ENCODE measurements at places on chromosomes 2 and 18. TPM values are rescaled to one million over a fixed set of nuclear protein-coding genes. Genes with fewer than 3 reads are reported as not detected.
A peak's percentile ranks its signal among the peaks of the same experiment; 100 is the strongest.

DNA sequence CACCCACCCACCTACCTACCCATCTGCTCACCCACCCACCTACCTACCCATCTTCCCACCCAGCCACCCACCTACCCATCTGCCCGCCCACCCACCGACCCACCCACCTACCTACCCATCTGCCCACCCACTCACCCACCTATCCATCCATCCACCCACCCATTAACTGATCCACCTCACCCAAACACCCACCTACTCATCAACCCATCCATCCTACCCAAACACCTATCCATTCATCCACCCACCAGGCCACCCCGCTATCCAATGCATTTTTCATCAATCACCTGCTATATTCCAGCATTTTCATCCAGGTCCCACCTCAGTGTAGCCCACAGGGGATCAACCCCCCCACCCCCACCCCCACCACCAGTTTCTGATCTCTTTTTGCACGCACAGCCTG, 121.8 kb downstream of the GLI2 start:
- H3K4me1 ChIP-seq, result no peaks in the 10 kb centered on the region
- H3K36me3 ChIP-seq, result no peaks in the 10 kb centered on the region
- no peak overlapping the region for H3K27ac ChIP-seq
- no peak for DNase-seq

GRCh38 chr18:57942493-57942892, 101.5 kb upstream of the NEDD4L start:
- peaks cover 18% of the 10 kb centered on the region for H3K4me1 ChIP-seq
- H3K27me3 ChIP-seq, result peaks cover 9% of the 10 kb centered on the region
- peak; percentile 76 for DNase-seq
- H3K4me3 ChIP-seq, result no peak overlapping the region
- H3K36me3 ChIP-seq, result no peaks in the 10 kb centered on the region
- H3K27ac ChIP-seq, result no peak overlapping the region

The SYT4 gene
- total RNA-seq, result 0.53 TPM

The ALPI gene
- total RNA-seq, result not detected

- H3K27me3 ChIP-seq, result no peaks in the 10 kb centered on the region
- peaks cover 7% of the 10 kb centered on the region for H3K4me1 ChIP-seq
- H3K4me3 ChIP-seq, result no peak overlapping the region
- H3K36me3 ChIP-seq, result peaks cover 15% of the 10 kb centered on the region
- no peak for DNase-seq
Measured at GRCh38 chr2:3467654-3468053, 51.7 kb downstream of the ADI1 start.

DNA sequence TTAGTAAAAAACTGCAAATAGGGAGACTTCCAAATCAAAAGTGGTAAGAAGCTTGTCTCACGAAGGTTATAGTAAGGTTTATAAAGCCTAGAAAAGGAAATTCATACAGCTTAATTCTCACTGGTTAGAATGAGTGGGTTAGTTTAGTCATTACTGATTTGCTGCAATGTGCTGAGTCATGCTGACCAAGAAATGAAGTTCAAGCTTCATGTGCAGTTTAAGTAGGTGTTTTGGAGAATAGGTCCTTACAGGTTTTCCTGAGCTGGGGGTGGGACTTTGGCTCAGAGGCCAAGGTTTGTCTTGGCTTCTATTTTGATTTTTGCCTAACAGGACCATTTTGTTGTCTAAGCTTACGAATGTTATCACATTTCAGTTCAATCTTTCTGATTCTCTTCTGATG, 15.1 kb downstream of the CLIP4 start:
- peaks cover 16% of the 10 kb centered on the region for H3K4me1 ChIP-seq
- H3K36me3 ChIP-seq, result peaks cover 9% of the 10 kb centered on the region
- no peaks in the 10 kb centered on the region for H3K27me3 ChIP-seq
- peak; percentile 55 for DNase-seq
- H3K4me3 ChIP-seq, result no peak overlapping the region
- no peak overlapping the region for H3K27ac ChIP-seq

The TOGARAM2 gene
- total RNA-seq, result 4.2 TPM

- no peak overlapping the region for H3K4me3 ChIP-seq
- no peak overlapping the region for H3K27ac ChIP-seq
- DNase-seq, result no peak
Measured at GRCh38 chr18:7758764-7759163, 191.6 kb downstream of the PTPRM start.

- no peak overlapping the region for H3K4me3 ChIP-seq
- no peaks in the 10 kb centered on the region for H3K27me3 ChIP-seq
- no peaks in the 10 kb centered on the region for H3K4me1 ChIP-seq
- no peak for DNase-seq
- no peaks in the 10 kb centered on the region for H3K36me3 ChIP-seq
Measured at GRCh38 chr2:23092831-23093230, 292.1 kb upstream of the KLHL29 start.

GRCh38 chr2:211061612-211062296, 505.4 kb downstream of the CPS1 start:
- H3K27me3 ChIP-seq, result no peaks in the 10 kb centered on the region
- DNase-seq, result no peak
- no peak overlapping the region for H3K27ac ChIP-seq

GRCh38 chr18:63120620-63121019, 198.9 kb downstream of the BCL2 start:
- no peaks in the 10 kb centered on the region for H3K36me3 ChIP-seq
- no peak overlapping the region for H3K27ac ChIP-seq
- H3K27me3 ChIP-seq, result no peaks in the 10 kb centered on the region
- no peaks in the 10 kb centered on the region for H3K4me1 ChIP-seq

DNA sequence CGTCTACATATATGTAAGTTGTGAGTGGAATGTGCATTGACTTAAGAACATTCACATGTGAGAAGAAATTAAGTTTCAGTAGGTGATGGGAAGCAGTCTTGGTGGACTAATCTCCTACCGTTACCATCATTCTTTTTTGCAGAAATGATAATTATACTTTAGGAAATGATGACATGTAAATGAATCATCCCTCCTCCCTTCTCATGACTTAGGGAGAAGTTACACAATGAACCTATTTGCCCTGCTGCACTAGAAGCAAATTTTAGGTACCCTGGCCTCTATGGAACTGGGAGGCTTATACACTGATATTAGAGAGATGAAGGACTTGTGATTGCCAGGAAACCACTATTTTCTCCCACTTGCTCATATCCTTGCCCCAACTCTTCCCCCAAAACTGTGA, 214.2 kb downstream of the CALCRL start:
- H3K36me3 ChIP-seq, result no peaks in the 10 kb centered on the region
- no peak overlapping the region for H3K4me3 ChIP-seq
- no peaks in the 10 kb centered on the region for H3K27me3 ChIP-seq
- H3K27ac ChIP-seq, result no peak overlapping the region
- H3K4me1 ChIP-seq, result peaks cover 4% of the 10 kb centered on the region

The ATP8B1 gene
- total RNA-seq, result 13.5 TPM

- no peaks in the 10 kb centered on the region for H3K36me3 ChIP-seq
- H3K27ac ChIP-seq, result peak overlapping the region; percentile 10
- H3K4me1 ChIP-seq, result no peaks in the 10 kb centered on the region
- H3K4me3 ChIP-seq, result no peak overlapping the region
Measured at GRCh38 chr18:27413495-27414401, 228.6 kb upstream of the CHST9 start.

DNA sequence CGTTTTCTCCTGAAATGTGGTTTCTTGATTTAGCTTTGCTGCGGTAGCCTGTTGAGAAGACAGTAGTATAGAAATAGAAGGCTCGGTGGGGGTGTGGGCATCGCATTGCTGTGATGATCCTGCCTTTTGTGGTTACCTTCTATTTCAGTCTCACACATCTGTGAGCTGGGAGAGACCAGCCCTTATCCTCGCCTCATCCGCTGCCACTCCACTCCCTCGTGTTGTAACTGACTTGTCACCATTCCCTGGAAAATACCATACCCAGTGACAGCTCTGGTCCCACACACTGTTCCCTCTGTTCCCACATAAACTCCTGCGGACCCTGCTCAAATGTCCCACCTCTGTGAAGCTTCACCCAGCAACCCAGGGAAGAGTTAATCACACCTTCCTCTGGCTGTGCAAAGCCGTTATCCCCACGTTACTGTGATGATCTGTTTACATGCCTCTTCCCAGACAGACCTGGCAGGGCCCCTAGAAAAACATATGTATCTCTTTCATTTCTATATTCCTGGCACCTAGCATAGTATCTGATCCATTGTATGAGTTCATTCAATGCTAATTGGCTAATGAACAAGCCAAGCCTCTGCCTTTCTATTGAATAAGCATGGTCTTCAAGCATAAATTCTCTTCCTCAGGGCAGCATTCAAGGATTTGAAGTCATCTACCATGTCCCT, 114.6 kb downstream of the MAPK4 start:
- H3K27me3 ChIP-seq, result no peaks in the 10 kb centered on the region
- no peaks in the 10 kb centered on the region for H3K4me1 ChIP-seq
- peak; percentile 42 for DNase-seq
- no peak overlapping the region for H3K4me3 ChIP-seq

DNA sequence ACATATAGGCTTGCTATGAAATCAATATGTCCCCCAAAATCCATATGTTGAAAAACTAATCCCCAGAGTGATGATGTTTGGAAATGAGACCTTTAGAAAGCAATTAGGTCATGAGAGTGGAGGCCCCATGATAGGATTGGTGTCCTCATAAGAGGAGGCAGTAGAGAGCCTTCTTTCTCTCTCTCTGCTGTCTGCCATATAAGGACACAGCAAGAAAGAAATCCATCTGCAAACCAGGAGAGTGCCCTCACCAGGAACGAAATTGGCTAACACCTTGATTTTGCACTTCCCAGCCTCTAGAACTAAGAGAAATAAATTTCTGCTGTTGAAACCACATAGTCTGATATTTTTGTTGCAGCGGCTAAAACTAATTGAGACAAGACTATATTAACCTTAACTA, 89.5 kb downstream of the NBAS start:
- no peak for DNase-seq
- H3K27me3 ChIP-seq, result no peaks in the 10 kb centered on the region
- peaks cover 38% of the 10 kb centered on the region for H3K36me3 ChIP-seq
- H3K4me1 ChIP-seq, result no peaks in the 10 kb centered on the region
- H3K4me3 ChIP-seq, result no peak overlapping the region

The TNFAIP6 gene
- total RNA-seq, result not detected

- no peak overlapping the region for H3K4me3 ChIP-seq
- no peaks in the 10 kb centered on the region for H3K27me3 ChIP-seq
- no peak overlapping the region for H3K27ac ChIP-seq
- no peak for DNase-seq
- no peaks in the 10 kb centered on the region for H3K36me3 ChIP-seq
- H3K4me1 ChIP-seq, result peaks cover 14% of the 10 kb centered on the region
Measured at GRCh38 chr2:207338220-207338607, 172.5 kb upstream of the KLF7 start.

DNA sequence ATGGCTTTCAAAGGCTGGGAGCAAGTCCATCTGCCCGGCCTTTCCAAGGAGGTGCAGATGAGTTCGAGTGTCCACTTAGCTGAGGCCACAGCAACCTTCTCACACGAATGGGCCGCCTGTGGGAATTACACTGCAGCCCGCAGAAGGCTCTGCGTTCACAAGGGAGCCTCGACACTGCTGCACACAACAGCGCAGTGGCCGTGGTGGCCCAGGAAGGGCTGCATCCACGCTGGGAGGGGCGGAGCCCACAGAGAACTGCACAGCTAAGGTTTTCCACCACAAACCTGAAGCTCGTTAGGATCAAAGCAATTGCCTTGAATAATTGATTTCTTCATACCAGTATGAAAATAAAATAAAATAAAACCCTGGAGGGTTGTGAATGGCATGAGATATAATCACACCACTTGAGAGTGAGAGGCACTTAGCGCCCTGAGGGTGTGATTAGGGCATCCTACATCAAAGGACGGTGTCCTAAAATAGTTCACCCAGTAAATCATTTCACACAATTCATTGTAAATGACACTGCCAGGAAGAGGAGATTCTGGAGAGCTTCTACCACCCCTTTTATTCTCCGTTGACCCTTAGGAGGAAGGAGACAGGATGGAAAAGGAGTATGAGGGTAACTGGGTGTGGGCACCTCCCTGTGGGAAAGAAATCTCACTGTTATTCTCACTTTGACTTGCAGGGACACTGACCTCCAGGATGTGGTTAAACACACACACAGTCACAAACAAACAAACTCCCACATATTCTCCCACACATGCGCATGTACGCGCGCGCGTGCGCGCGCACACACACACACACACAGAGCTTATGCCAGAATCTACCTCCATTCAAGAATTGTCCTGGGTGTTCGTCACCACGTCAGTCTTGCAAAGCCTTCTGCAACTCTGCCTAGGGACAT, 256.6 kb upstream of the ID2 start:
- H3K27ac ChIP-seq, result no peak overlapping the region
- DNase-seq, result peak; percentile 28
- no peaks in the 10 kb centered on the region for H3K27me3 ChIP-seq
- H3K4me1 ChIP-seq, result no peaks in the 10 kb centered on the region
- no peak overlapping the region for H3K4me3 ChIP-seq

- DNase-seq, result no peak
- no peak overlapping the region for H3K4me3 ChIP-seq
- H3K27ac ChIP-seq, result no peak overlapping the region
- peaks cover 3% of the 10 kb centered on the region for H3K4me1 ChIP-seq
- H3K36me3 ChIP-seq, result no peaks in the 10 kb centered on the region
Measured at GRCh38 chr2:129482626-129483025, 496.8 kb upstream of the RAB6C start.

DNA sequence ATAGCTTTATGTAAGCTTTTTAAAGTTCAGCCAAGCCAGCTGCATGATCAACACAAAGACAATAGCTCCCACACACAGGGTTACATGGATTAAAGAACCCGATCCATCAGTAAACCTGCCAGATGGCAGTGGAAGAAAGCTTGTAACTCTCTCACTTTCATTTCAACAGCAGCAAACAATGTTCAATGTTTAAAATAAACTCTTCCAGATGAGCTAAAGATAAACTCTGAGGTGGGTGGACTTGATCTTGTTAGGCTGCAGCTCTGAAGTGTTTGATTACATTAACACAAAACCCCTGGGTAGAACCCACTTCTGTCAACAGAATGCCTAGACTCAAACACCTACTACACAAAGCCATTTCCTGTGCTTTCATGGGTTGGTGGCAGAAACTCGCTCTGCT, 13.9 kb downstream of the RDH14 start:
- peaks cover 15% of the 10 kb centered on the region for H3K4me1 ChIP-seq
- no peak overlapping the region for H3K27ac ChIP-seq
- no peak for DNase-seq

DNA sequence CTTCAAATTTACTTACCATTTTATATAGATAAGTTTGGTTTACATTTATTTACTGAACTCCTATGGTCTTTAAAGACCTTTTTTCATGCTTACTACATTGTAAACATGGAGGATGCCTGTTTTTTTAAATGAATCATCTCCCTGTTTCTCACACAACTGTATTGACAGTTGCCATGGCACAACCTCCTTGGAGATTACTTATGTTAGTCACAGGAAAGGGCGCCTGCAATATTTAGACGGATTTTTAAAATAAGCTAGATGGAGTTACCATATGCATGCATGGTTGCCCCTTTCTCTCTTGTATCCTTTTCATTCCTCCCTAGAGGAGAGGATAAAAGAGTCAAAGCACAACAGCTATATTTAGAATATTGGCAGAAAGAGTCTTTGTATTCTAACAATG, 34.8 kb upstream of the CCDC102B start:
- no peak for DNase-seq
- no peaks in the 10 kb centered on the region for H3K4me1 ChIP-seq
- H3K36me3 ChIP-seq, result no peaks in the 10 kb centered on the region
- no peaks in the 10 kb centered on the region for H3K27me3 ChIP-seq

- no peaks in the 10 kb centered on the region for H3K4me1 ChIP-seq
- no peaks in the 10 kb centered on the region for H3K36me3 ChIP-seq
- no peak overlapping the region for H3K4me3 ChIP-seq
- no peak overlapping the region for H3K27ac ChIP-seq
Measured at GRCh38 chr2:150532879-150533278, 45.4 kb upstream of the RND3 start.

The DLGAP1 gene
- total RNA-seq, result 21.5 TPM

All from endodermal cell (in vitro differentiated cells).